Occipital lobe (tissue), 3 donors: ENCODE measurements at places on chromosomes 5 and 9.

DNA sequence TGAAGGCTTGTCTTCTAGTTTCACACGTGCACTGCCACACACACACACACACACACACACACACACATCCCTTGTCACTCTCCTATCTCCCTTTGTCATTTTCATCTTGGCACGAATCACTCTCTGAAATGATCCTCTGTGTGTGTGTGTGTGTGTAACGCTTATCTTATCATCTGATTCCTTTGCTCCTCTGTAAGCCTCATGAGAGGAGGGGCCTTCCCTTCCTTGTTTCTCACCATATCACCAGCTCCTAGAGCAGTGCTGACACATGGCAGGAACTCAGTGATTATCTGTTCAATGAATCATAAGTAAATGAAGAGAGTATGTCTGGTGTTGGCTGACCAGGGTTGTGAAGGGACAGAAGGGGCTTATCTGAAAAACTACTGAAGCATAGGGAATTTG lies 53.3 kb downstream of the PDE4D start:
- no peak for DNase-seq

- no peak for DNase-seq
These were observed 562.2 kb upstream of the TRPC7 start for GRCh38 chr5:136927571-136927970.

DNA sequence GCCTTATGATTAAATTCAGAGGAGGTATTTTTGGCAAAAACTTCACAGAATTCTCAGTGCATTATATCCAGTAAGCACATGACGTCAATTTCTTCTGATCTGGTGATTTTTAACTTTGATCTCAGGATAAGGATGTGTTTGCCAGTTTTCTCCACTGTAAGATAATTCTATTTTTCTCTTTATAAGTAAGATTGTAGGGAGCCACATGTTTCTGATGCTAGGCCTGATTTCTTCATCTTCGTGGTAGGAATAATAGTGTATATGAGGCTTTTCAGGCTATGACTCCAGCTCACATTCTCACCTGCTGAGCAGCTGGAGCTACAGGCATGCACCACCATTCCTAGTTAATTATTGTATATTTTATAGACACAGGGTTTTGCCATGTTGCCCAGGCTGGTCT lies 32.1 kb upstream of the LMNB1 start:
- no peak for DNase-seq

- no peak for DNase-seq
These were observed 15.2 kb upstream of the HOMER1 start for GRCh38 chr5:79529110-79529509.

DNA sequence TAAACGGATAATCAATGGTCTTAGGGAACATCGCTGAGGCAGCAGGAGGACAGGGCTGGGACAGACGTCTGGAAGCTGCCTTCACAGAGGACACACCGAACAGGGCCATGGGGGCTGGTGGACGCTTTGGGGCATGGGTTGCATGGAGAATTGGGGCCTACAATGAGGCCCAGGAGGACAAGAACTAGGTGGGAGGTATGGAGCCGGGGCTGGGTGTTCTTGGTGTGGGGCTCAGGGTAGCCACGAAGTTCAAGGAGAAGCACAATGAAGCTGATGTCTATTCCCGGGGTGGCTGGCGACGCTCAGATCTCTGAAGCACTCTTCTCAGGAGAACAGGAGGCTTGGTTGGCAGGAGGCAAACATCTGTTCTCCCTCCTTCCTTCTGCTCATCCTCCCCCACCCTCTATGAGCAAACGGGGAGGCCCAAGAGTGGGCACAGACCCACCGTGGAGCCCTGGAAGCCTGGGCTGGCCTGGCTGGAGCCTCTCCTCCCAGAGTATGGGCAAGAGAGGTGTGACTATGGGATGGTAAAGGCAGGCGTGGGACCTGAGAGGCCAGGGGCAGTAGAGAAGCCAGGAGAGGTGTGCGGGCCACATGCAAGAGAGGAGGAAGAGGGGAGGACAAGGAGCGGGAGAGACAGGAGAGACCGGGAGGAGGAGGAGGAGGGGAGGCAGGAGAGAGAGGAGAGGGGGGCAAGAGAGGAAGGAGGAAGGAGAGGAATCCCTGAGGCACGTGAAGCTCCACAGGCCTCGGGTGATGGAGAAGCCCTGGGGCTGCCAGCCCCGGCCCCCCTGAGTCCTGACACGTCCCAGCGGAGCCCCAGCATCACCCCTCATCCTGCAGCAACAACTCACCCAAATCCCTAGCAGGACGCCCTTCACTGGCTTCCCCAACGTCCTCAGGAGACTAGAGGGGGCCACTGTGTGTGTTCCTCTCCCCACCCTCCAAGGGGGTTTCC lies 159.1 kb downstream of the OLFM1 start:
- DNase-seq = peak; percentile 28

DNA sequence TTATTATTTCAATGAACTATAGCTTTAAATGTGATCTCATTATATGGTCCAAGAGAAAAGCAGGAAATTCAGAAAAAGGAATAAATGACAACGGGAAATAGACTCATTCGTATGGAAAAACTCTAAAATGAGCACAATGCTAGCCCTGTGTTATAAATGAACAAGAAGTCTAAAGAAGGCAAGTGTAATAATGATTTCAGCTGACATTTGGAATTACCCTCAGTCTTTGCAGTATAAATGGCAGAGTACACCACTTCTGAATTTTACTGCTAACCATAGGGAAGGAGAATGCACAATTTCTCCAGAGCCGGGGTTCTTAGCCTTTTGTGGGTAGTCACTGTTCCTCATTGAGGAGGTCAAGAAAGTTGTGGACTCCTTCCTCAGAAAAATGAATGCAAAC lies 93.1 kb downstream of the ANKRD55 start:
- DNase-seq = no peak

GRCh38 chr9:101472891-101473290 lies 37.3 kb upstream of the ALDOB start:
- no peak for DNase-seq

DNA sequence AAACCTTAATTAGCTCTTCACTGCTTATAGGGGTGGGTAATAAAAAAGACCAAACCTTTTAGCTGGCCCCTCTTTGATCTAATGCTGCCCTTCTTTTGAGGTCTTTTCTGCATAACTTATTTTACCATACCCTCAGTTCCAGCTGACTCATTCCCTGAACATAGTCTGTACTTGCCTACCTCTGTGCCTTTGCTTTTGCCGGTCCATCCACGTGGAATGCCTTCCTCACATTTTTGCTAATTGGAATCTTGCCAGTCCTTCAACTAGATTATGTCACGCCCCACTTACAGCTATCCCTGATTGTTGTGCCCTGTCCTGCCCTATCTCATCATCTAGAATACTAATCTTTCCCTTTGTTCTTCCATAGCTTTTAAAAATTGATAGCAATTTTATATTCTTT lies 44.2 kb downstream of the FAF2 start:
- no peak for DNase-seq

- no peak for DNase-seq
These were observed 116.8 kb downstream of the GCNT1 start for GRCh38 chr9:76575761-76576160.

GRCh38 chr5:83927140-83927733 lies 206.6 kb upstream of the HAPLN1 start:
- DNase-seq = peak; percentile 34

DNA sequence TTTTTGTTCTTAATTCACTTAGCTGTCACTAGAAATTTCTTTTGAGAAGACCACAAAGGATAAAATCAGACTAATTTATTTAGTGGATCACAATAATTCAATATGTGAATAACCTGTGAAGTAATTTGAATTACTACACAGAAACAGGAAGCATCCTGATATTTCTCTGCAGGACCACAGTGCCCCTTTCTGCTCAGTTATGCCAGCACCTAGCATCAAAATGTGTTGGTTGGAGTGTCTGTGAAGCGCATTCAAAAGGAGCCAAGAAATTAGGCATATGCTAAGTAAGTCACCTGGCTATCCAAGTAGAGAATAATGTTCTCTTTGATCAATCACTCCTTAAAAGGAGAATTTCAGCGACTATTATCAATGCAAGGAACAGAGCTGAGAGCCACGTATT lies 187.5 kb downstream of the SLC12A2 start:
- DNase-seq = no peak

DNA sequence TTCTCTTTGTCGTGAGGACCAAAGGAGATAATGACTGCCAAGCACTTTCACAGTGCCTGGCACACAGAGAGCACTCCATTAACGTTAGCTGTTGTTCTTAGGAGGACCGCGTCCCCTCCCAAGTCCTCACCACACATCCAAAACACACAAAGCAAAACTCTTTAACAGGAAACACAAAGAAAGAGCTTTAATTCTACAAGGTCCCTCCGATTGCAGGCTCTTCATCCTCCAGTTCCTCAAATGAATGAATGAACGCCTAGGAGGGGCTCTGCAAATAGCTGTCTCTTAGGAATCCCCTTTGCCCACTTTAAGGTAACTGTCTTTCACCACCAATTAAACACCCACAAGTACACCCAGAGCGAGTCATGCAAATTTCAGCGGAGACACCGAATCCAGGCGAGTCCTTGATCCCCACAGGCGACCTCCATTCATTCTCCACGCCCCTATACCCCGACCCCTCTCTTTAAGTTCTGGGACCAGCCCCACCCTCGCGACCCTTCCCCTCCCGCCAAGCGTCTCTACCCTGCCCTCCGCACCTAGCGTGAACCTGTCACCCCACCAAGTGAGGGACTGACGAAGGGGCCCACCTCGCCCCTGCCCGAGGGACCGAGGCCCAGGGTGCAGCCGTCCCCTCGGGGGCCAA lies 644 bp downstream of the TSC1 start:
- DNase-seq = no peak

GRCh38 chr5:107603349-107603748 lies 67.4 kb downstream of the EFNA5 start:
- no peak for DNase-seq

- no peak for DNase-seq
These were observed 37.1 kb downstream of the PLPP1 start for GRCh38 chr5:55497712-55498111.

DNA sequence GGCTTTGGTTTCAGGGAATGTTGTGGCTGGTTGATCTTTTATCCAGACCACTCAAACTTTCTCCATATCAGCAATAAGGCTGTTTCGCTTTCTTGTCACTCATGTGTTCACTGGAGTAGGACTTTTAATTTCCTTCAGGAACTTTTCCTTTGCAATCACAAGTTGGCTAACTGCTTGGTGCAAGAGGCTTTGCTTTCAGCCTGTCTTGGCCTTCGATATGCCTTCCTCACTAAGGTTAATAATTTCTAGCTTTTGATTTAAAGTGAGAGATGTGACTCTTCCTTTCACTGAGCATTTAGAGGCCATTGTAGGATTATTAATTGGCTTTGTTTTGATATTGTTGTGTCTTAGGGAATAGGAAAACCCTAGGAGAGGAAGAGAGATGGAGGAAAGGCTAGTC lies 7.0 kb upstream of the HRCT1 start:
- DNase-seq = no peak

- DNase-seq = no peak
These were observed at the start of gene BASP1 for GRCh38 chr5:17217493-17218352. BASP1 (plus strand) TSS chr5:17217631; CDS start chr5:17275217, 57,586 bp downstream.

GRCh38 chr9:32331240-32331639 lies 53.2 kb upstream of the ACO1 start:
- DNase-seq = no peak
